Mesendoderm (in vitro differentiated cells): ENCODE measurements at places on chromosomes 16 and 17.
A peak's percentile ranks its signal among the peaks of the same experiment; 100 is the strongest.

DNA sequence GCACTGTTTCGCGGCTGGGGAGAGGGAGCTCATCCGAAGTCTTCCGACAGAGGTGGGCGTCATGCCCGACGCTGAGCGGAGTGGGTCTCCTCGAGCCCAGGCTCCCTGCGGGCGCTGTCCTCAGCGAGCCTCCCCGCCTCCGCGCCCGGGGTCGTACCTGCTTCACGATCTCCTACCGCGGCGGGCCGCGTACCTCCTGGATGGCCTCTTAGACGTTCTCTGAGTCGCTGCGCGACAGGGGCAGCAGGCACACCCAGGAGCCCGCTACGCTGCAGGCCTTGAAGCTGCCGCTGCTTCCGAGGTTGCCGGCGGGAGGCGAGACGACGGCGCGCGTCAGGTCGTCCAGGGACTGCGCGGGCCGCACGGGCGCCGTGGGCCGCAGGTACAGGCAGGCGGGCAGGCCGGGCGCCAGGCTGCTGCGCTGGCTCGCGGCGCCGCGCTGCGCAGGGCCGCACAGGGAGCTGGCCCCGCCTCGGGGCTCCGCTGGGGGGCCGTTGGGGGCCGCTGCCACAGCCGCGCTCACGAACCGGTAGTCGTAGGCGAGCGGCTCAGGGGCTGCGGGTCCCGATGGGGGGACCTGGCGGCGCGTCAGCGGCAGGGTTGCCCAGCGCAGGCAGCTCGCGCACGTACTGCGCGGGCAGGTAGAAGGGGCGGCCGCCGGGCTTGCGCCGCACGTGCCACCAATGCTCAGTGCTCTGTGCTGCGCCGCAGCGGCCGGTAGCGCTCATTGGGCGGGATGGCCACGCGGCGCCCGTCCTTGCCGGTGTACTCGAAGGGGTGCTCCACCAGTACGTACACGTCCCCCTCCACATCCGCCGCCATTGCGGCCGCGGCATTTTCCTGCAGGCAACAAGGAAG is 116.4 kb upstream of the SMURF2 start:
- peak; percentile 56 for DNase-seq

DNA sequence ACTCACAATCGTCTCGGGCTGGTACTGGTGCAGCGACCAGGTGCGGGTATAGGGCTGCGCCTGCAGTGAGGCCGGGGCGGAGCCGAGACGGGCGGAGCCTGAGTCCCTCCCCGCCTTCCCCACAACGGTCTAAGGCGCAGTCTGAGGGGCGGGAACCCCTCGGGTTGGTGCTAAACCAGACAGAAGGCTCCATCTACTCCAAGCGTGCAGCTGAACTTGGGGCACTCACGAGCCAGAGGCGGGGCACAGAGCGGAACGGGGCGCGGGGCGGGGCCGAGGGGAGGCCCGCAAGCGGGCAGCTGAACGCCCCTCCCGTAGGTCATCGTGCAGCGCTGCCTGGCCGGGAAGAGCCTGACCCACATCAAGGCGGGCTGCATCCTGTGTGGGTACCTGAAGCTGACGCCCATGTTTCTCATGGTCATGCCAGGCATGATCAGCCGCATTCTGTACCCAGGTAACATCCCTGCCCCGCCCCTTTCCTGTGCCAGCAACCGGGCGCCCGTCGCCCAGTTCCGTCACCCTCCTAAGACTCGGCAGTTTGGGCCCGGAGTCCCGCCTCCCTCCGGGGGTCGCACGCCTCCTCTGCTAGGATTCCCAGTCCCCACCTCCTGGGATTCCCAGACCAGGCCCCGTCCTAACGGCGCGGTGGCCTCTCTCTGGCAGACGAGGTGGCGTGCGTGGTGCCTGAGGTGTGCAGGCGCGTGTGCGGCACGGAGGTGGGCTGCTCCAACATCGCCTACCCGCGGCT is 5.0 kb downstream of the SLC5A2 start:
- peak; percentile 53 for DNase-seq

DNA sequence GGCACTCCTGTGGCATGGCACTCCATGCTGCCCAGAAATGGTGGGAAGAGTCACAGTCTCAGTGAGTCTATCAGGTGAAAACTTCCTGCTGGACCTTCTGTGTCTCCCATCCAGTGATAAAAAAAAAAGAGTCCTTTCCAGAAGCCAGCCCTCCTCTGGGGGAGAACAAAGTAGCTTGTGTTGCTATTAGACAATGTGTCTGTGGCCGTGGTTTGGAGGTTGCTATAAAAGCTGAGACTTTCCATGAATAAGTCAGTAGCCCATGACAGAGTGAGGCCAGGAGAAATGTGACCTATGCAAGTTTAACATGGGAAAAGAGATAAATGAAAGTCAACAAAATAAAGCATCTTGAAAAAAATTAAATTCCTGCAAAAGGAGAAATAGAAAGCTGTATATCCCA is 250.7 kb upstream of the MON1B start:
- no peak for DNase-seq

DNA sequence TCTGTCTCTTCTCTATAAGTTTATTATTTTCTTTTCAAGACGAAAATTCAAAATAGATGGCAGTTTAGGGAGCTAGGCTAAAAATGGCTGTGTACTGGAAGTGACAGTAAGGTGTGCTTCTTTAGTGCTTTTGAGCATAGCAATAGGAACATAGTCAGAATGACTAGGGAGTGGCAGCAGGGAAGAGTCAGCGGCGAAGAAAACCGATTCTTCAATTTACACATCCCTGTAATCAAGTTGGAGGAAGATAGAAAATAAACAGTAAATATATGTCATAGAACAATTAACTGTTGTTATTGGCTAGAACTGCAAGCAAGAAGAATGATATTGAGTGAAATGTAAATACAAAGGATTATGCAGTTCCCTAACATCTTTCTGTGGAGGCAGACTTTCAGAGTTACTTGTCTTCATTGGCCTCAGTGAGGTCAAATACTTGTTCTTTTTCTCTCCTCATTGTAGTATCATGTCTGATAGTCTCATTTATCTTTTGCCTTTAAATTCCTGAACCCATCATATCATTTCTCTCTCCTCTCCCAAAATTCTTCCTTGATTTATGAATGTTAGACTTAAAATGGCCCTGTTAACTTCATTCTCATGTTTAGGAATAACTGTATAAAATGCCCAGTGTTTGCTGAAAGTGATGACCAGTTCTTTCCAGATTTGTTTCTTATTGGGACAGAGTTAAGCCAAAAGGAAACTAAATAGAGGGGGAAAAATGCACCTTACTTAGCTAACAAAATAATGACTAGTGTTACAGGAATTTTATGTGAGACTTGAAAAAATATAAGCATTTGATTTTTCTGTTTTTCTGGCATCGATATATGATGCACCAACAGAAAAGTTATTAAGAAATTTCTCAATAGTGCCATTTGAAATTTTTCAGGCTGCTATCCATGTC is 211.4 kb downstream of the BCAS3 start:
- no peak for DNase-seq

GRCh38 chr17:51869387-51869786 is 289.1 kb downstream of the CA10 start:
- DNase-seq = peak; percentile 71

DNA sequence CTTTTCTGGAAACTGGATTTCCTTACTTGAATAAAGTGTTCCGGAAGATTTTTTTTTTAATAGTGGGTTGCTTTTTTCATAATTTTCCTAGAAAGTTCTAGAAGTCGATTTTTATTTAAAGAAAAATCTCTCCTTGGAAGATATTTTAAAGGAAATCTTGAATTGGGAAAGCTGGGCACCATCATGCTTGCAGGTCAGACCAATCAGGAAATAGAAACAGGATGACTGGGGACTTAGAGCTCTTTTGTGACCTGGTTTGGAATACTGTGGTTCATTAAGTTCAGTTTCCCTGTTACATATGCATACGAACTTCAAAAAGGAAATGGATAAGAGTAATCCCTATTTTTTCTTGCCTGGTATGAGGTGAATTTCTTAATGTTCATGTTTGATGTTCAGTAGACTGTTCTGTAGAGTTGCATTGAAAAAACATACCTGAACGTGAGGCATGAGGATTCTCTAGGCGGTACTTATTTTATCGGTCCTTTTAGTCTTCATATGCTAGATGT is 1.2 kb downstream of the NFATC3 start:
- peak; percentile 44 for DNase-seq

- DNase-seq = no peak
Measured at GRCh38 chr17:47720196-47720595, 12.8 kb upstream of the TBX21 start.

GRCh38 chr17:7673239-7673638 is 14.1 kb downstream of the TP53 start:
- DNase-seq = peak; percentile 68

DNA sequence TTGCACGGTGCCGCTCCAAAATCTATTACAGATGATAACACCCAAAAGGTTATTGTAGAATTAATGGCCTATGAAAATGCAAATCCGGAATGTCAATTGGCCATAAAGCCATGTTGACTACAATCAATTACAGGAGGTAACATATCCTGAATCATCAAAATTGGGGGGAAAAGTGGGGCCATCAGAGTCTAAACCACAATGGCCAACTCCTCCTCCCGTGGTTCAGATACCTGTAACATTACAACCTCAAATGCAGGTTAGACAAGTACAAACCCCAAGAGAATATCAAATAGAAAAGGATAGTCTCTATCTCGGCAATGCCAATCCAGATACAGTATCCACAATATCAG is 14.9 kb downstream of the FLYWCH1 start:
- no peak for DNase-seq

GRCh38 chr16:58511933-58512815 is 3.1 kb upstream of the SETD6 start:
- DNase-seq = peak; percentile 86

DNA sequence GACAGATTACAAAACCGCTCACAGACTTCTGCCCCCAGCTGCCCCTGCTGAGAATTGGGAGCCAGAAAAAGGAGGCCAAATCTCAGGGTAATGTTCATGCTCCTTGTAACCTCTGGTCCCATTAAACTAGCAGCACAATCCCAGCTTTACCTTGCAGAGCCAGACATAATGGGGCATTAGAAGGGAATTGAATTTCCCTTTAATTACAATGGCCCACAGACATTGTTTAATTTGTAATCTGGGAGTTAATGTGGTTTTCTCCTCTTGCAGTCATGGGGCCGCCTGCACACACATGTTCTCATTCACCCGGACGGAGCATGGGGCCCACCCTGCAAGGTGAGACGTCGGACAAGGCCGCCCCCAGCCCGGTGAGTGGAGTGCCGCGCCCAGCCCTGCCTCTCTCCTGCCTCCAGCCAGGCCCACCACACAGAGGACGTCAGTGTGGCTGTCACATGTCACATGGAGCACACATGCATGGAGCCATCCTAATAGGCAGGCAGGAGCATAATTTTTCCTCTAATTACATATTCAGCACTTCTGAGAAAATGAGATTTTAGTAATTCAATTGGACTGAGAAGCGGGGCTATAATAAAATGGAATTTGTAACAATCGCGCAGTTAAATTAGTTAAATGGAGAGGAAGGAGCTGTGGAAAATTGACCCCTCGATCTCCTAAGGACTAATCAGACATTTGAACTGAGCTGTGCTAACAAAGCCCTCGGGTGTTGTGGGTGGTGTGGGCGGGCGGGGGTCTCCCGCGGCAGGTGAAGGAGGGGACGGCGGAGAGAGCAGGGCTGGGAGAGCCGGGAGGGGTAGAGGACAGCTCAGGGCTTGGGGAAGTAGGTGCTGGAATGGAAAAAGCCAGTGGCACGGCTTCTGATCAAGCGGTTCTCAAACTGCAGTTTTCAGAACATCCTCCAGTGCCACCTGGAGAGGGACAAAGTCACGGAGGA is 87.7 kb downstream of the ENGASE start:
- DNase-seq = no peak

DNA sequence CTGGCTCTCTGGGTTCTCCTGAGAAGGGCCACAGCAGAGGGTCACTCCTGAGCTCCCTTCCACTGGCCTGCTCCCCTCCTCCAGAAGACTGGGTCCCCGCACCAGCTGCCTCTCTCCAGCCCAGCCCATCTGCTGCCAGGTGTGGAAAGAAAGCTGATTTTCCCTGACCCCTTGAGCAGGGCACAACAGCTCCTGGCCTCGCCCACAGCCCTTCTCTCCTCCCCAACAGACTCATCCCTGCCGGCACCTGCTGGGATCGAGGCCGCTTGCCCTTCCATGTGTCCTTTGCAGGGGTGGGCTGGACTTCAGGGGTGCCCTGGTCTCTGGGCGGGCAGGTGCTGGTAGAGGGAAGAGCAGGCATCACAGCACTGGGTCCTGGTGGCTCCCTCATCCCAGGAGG is 4.8 kb upstream of the SMIM5 start:
- no peak for DNase-seq

DNA sequence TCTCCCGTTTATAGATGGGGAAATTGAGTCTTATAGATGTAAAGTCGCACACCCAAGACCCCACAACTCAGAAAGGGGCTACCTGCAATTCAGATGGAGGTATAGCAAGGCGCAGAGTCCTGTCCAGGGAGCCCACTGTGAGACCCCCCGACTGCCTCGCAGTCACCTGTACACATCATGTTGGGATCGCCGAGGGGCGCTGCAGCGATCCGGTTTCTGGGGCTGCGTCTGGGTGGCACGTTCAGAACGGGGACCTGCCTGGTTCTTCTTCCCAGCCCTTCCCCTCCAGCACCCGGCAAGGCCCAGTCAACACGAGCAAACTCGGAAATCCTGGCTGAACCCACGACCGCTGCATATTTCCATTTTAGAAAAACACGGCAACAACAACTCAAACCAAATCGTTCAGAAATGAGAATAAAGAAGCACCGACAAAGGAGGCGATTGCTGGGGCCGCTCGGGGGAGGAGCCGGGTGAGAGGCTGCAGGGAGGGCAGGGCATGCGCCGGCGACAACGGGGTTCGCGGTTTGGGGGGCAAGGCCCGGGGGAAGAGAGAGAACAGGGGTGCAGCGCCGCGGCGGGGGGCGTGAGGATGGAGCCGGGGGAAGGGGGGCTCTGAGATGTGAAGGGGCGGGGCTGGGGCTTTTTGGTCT is 643 bp downstream of the HSDL1 start:
- DNase-seq = peak; percentile 34

GRCh38 chr17:50495918-50496317 is 12.3 kb upstream of the MYCBPAP start:
- DNase-seq = no peak

GRCh38 chr16:84557504-84557903 is 53.0 kb upstream of the MEAK7 start:
- DNase-seq = no peak

DNA sequence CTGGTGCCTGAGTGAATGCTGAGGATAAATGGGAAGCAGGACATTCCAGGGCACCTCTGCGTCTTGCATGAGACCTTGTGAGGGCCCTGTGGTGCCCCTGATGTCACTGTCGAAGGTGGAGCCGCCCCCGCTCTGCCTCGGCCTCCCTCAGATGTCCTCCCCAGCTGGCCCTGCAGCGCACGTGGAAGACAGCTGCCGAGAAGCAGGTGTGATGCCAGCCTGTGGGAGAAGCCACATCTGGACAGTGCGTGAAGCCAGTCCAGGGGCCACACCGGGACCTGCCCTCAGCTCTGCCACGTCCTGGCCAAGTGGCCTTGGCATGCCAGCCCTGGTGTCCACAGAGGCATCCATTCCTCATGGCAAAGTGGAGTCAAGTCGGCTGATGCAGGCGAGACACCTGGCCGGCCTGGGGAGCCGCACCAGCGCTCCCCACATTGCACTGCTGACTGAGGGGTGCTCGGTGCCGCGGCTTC is 21.6 kb upstream of the METRNL start:
- DNase-seq = no peak

GRCh38 chr16:88432174-88432573 is 20.9 kb upstream of the ZFPM1 start:
- no peak for DNase-seq
